Heart left ventricle (tissue), 16 donors: ENCODE measurements at places on chromosomes 7 and 10. TPM values are rescaled to one million over a fixed set of nuclear protein-coding genes. Genes with fewer than 3 reads are reported as not detected.

- H3K27ac ChIP-seq, result peak overlapping the region; percentile 92
- H3K27me3 ChIP-seq, result no peaks in the 10 kb centered on the region
- no peaks in the 10 kb centered on the region for H3K36me3 ChIP-seq
- H3K4me1 ChIP-seq, result peaks cover 72% of the 10 kb centered on the region
- H3K4me3 ChIP-seq, result no peak overlapping the region
- DNase-seq, result no peak
These were observed 43.4 kb downstream of the MYOF start for GRCh38 chr10:93438613-93439253.

ADRA2A gene
- 0.19 TPM for total RNA-seq

SPOCK2 gene
- 5.1 TPM for total RNA-seq

DNA sequence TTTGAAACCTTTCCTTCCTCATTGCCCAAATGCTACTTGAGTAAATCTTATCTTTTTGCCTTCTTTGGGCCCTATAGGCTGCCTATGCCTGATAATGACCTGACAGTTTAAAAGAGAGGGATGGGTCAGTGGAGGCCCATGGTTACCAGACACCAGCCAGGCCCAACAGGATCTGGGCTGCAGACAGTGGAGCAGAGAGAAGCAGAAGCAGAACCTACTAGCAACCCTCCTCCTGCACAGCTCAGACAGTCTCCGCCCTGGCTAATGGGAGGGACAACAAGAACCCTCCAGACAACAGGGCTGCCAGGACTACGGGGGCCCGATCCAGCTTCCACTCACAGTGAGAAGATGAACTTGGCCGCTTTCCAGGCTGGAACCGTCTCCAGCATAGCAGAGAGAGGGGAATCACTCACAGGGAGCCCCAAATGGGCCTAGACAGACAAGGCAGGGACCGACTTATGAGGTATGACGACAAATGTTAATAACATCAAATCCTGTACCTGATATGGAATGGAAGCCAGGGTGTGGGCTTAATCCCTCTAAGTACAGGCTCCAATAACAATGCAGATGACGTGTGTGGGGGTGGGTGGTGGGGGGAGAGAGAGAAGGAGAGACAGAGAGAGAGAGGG is 31.7 kb upstream of the DGKI start:
- peak; percentile 68 for DNase-seq
- H3K4me3 ChIP-seq, result no peak overlapping the region
- no peaks in the 10 kb centered on the region for H3K27me3 ChIP-seq
- H3K36me3 ChIP-seq, result peaks cover 66% of the 10 kb centered on the region
- peaks cover 10% of the 10 kb centered on the region for H3K4me1 ChIP-seq
- peak overlapping the region; percentile 11 for H3K27ac ChIP-seq

CLRN3 gene
- not detected for total RNA-seq

DNA sequence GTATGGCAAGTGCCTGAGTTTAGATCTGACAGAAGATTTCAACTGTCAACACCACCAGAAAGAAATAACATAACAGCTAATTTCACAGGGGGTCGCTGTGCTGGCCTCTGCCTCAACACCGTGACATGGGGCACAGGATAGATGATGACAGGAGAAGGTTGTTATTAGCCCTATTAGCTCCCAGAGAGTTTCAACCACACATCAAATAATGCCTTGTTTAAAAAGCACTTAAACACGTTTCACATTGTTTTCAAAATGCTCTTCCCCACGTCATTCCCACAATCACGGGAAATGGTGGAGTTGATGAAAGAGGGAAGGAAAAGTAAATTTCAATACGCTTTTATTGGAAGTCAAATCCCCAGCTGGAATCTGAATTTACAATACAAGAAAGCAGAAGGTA is 184.7 kb downstream of the MAGI2 start:
- H3K27me3 ChIP-seq, result no peaks in the 10 kb centered on the region
- H3K4me1 ChIP-seq, result no peaks in the 10 kb centered on the region
- DNase-seq, result no peak
- H3K36me3 ChIP-seq, result no peaks in the 10 kb centered on the region
- no peak overlapping the region for H3K4me3 ChIP-seq

DNA sequence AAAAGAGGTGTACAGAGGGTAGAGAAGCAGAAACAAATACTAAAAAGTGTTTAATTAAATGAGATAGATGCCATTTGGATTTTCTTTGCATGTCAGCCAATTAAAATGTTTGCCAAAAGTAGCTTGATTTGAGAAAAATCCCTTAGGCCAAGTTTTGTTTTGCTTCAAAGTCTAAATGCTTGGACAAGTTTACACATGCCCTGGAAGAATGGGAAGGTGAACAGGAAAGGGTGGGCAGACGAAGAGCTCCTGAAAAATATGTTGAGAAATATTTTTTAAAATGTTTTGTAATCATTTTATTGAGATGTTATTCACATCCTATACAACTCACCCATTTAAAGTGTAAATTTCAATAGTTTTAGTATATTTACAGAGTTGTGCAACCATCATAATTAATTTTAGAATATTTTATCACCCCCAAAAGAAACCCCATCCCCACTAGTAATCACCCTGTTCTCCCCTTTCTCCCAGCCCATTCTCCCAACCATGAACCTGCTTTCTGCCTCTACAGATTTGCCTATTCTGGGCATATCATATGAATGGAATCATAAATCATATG is 98.5 kb upstream of the ANK3 start:
- no peaks in the 10 kb centered on the region for H3K36me3 ChIP-seq
- H3K4me3 ChIP-seq, result no peak overlapping the region
- H3K27me3 ChIP-seq, result no peaks in the 10 kb centered on the region
- H3K27ac ChIP-seq, result no peak overlapping the region

- no peak overlapping the region for H3K27ac ChIP-seq
- no peaks in the 10 kb centered on the region for H3K36me3 ChIP-seq
- H3K4me1 ChIP-seq, result no peaks in the 10 kb centered on the region
These were observed 442.3 kb upstream of the AKR1E2 start for GRCh38 chr10:4383651-4384098.

GRCh38 chr7:158401295-158401694 is 186.3 kb downstream of the PTPRN2 start:
- no peak overlapping the region for H3K4me3 ChIP-seq

- H3K4me1 ChIP-seq, result no peaks in the 10 kb centered on the region
- no peak overlapping the region for H3K27ac ChIP-seq
- no peak overlapping the region for H3K4me3 ChIP-seq
- no peak for DNase-seq
- no peaks in the 10 kb centered on the region for H3K36me3 ChIP-seq
- no peaks in the 10 kb centered on the region for H3K27me3 ChIP-seq
These were observed 34.6 kb downstream of the PPP1R9A start for GRCh38 chr7:94941844-94942632.

GRCh38 chr7:27688056-27688455 is 25.4 kb upstream of the HIBADH start:
- no peak overlapping the region for H3K27ac ChIP-seq
- no peak overlapping the region for H3K4me3 ChIP-seq
- no peaks in the 10 kb centered on the region for H3K36me3 ChIP-seq
- no peak for DNase-seq

GRCh38 chr7:2689951-2690705 is 2.1 kb downstream of the AMZ1 start:
- DNase-seq, result no peak
- H3K4me3 ChIP-seq, result no peak overlapping the region
- no peaks in the 10 kb centered on the region for H3K36me3 ChIP-seq
- peaks cover 48% of the 10 kb centered on the region for H3K27me3 ChIP-seq
- no peak overlapping the region for H3K27ac ChIP-seq

DNA sequence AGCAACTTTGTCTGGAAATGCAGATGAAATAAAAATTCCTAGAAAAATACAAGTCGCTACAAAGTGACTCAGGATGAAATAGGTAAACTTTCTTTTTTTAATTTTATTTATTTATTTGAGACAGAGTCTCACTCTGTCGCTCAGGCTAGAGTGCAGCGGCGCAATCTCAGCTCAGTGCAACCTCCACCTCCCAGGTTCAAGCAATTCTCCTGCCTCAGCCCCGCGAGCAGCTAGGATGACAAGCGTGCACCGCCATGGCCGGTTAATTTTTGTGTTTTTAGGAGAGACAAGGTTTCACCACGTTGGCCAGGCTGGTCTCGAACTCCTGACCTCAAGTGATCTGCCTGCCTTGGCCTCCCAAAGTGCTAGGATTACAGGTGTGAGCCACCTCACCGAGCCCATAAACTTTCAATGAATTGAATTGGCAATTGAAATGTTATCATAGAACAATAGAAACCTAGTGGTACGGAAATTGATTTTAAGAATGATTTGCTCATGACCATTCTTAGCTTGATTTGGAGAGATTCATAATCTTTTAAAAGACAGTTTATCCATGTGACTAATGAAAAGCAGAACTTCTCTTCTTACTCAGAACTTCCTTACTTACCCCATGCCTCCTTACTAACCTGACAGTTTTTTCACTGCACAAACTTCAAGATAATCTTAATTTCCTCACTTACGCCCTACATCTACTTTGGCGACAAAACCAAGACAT is 161.7 kb downstream of the FAM107B start:
- H3K4me3 ChIP-seq, result no peak overlapping the region
- H3K36me3 ChIP-seq, result no peaks in the 10 kb centered on the region
- peaks cover 14% of the 10 kb centered on the region for H3K4me1 ChIP-seq

DNA sequence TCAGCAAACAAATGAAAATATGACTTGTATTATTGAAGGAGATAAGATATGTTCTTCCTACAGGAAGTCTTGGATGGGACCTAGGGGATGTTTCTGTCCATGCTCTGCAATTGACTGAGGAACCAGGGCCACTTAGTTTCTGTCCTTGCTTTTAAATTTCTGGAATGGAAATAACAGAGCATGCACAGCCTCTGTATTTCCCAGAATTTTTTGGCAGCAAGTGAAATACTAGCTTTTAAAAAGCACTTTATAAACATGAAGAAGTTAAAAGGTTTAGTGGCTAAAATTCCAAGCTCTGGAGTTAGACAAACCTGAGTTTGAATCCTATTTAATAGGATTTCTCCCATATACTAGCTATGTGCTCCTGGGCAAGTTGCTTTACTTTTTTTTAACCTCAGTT is 127.7 kb upstream of the FZD8 start:
- H3K36me3 ChIP-seq, result no peaks in the 10 kb centered on the region
- peaks cover 5% of the 10 kb centered on the region for H3K4me1 ChIP-seq
- no peaks in the 10 kb centered on the region for H3K27me3 ChIP-seq
- DNase-seq, result no peak
- no peak overlapping the region for H3K4me3 ChIP-seq
- H3K27ac ChIP-seq, result no peak overlapping the region
